ENCODE measurements at places on chromosomes 6 and 20.

- no peak for DNase-seq
Measured at GRCh38 chr6:139172151-139172550, 37.3 kb downstream of the HECA start.

- no peak for DNase-seq
Measured at GRCh38 chr6:113595911-113596376, 261.2 kb upstream of the MARCKS start.

- no peak for DNase-seq
Measured at GRCh38 chr6:51793393-51793792, 294.0 kb downstream of the PKHD1 start.

- DNase-seq: no peak
Measured at GRCh38 chr6:75331151-75331550, 46.6 kb upstream of the TMEM30A start.

GRCh38 chr6:75219263-75219662, 13.4 kb upstream of the COL12A1 start:
- DNase-seq: no peak

GRCh38 chr6:43746613-43747102, 23.4 kb upstream of the VEGFA start:
- no peak for DNase-seq

GRCh38 chr20:32538526-32538939, 46.6 kb downstream of the NOL4L start:
- DNase-seq: peak; percentile 58

DNA sequence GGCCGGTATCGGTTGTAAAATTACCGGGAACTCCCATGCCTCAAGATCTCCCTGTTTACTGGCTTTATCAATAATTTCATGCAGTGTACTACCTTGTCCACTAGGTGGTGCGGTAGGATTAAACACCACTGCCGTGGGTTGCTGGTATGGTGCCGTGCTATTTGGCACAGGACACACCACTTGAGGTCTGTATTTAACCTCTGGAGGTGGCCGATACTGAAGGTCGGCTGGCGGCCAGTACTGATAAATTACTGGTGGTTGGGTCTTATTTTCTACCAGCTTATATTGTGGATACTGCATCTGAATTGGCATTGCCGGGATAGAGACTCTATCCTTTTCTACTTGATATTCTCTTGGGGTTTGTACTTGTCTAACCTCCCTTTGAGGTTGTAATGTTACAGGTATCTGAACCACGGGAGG, 14.3 kb upstream of the PTCRA start:
- DNase-seq: peak; percentile 72

DNA sequence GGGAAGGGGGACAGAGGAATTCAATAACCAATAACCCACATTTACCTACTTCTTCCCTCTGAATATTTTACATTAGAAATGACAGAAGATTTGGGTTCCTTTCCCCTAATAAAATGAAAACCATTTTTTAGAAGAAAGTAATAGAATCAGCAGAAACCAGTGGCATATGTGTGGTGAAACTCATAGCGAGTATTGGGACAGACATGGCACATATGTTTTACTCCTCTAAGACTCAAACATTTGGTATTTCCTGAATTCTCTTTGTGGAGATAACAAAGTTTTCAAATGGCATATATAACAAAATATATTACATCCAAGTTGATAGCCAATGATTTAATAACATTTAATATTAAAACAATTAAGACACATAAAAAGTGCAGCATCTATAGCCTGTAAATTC, 12.9 kb upstream of the BEND3 start:
- no peak for DNase-seq

GRCh38 chr6:22152841-22153240, 144.0 kb downstream of the PRL start:
- DNase-seq: no peak

GRCh38 chr6:112202639-112203341, 51.6 kb downstream of the LAMA4 start:
- DNase-seq: no peak

- DNase-seq: no peak
Measured at GRCh38 chr6:157343732-157344131, 20.4 kb upstream of the TMEM242 start.

- DNase-seq: no peak
Measured at GRCh38 chr20:62845416-62846160, 16.0 kb downstream of the TCFL5 start.

DNA sequence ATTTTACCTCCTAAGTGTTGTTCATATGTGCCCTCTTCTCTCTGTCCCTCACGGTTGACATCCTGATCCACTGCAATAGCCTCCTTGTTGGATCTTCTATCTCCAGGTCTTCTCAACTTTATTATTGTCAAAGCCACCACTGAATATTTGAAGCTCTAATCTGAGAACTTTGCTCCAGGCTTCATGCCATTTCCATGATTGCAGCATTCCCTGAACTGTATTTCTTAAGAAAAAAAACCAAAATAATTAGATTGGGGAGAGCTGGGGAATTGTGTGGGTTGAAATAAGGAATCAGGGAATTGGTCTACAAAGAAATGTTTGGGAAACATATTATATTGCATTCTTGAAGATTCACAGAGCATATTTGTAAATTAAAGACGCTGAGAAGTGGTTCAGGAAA, 2.5 kb upstream of the STX7 start:
- no peak for DNase-seq

GRCh38 chr6:170444811-170445211, 108.3 kb downstream of the PSMB1 start:
- no peak for DNase-seq

GRCh38 chr6:84309336-84309735, 81.9 kb upstream of the CEP162 start:
- DNase-seq: no peak

GRCh38 chr6:10382322-10382721, 32.6 kb downstream of the TFAP2A start:
- DNase-seq: no peak

DNA sequence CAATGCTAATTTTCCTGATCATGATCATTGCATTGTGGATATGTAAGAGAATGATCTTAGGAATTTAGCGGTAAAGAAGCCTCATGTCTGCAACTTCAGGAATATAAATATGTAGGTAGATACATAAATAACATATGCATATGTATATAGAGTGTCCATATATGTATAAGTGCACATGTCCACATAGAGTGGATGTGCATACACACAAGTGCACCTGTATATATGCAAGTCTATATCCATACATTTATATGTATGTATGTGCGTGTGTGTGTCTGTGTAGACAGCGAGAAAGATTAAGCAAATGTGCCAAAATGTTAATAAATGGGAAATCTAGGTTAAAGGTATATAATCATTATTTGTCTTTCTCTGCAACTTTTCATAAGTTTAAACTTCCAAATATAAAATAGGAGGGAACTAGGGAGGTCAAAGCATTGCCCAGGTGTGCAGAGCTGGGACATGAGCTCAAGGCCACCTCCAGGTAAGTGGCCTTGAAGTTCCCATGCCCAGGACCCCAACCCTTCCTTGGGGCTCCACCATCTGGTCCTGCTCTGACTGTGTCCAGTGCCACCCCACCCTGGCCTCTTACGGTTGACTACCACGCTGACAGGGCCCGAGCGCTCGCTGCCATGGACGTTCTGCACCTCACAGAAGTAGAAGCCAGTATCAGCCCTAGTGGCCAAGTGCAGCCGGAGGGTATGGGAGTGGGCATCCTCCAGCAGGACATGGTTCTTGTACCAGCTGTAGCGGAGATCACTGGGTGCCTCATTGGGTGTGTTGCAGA, 9.6 kb downstream of the SIGLEC1 start:
- no peak for DNase-seq

DNA sequence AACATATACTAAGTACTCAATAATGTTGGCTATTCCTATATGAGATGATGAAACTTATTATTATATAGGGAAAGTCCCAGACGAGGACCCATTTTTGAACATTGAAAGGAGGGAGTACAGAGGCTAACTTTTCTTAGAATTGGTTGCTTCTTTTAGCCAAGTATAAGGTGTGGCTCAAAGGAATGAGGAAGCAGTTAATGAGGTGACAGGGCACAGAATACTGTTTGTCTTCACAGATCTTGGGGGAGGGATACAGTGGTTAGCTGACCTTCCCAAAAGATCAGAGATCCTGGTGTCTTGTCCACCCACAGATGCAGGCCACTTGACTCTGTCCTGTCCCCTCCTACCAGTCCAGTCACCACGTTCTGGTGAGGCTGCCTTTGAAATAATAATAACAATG, 67.8 kb upstream of the EPB41L1 start:
- DNase-seq: peak; percentile 62

- no peak for DNase-seq
Measured at GRCh38 chr6:8000636-8001035, 63.6 kb downstream of the BLOC1S5 start.

DNA sequence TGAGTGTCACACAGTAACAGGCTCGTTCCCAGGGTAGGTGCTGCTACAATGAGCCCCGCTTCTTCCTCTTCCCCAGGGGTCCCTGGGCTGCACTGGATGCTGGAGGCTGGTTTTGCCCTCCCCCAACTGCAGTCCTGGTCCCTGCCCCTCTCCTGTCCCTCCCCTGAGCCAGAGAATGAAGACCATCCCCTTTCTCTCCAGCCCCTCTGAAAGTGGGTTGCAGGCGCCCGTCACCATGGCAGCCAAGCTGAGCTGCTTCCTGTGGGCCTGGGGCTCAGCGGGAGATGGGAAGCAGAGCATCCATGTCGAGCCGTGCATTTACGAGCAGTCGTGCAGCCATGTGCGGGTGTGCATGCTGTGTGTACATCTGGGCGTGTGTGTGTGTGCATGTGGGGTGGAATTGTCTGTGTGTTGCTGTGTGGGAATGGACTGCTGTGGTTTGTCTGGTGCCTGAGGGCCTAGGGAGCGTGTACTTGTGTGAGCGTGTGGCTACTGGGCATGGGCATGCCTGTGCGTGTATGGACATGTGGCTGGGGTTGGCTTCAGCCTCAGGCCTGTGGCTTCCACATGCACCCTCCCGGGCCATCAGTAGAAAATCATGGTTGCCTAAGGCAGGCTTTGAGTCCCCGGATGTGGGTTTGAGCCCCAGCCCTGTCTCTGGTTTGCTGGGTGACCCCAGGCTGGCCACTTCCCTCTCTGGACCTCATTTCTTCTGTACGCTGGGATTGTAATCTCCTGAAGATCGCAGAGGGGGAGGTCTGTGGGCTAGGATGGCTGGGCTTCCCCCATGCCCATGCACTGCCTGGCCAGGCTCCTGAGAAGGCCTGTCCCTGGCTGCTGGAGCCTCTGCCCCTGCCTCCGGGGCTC, 48.8 kb downstream of the SRC start:
- DNase-seq: no peak

- DNase-seq: no peak
Measured at GRCh38 chr20:10710991-10711775, 37.4 kb upstream of the JAG1 start.

DNA sequence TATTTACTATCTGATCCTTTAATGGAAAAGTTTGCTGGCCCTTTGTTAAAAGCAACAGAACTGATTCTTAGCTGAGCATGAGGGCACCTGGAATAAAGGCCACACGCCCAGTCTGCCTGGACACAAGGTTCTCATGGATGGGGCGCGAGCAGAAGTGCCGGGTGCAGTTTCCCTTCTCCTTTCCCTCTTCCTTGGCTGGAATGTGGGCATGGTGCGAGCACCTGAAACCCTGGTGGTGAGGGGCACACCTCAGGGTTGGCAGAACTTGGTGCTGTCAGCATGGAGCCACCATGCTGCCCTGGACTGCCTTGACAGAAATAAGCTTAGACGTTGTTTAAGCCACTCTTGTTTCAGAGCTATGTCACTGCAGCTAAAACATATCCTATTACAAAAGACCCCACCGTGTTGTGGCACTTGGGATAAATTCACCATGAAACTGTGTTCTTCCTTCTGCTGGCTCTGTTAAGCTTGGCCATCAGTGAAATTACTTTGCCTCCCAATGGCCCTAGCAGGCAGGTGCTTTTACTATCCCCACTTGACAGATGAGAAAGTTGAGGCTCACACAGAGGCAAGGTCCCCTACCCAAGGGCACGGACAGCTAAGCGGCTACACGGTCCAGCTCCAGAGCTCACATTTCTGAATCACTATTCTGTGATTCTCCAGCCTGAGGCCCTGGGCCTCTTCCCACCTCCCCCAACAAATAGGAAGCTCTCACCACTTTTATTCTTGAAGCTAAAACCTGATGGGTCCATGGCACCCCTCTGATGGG, 115.9 kb downstream of the PREX1 start:
- DNase-seq: no peak

DNA sequence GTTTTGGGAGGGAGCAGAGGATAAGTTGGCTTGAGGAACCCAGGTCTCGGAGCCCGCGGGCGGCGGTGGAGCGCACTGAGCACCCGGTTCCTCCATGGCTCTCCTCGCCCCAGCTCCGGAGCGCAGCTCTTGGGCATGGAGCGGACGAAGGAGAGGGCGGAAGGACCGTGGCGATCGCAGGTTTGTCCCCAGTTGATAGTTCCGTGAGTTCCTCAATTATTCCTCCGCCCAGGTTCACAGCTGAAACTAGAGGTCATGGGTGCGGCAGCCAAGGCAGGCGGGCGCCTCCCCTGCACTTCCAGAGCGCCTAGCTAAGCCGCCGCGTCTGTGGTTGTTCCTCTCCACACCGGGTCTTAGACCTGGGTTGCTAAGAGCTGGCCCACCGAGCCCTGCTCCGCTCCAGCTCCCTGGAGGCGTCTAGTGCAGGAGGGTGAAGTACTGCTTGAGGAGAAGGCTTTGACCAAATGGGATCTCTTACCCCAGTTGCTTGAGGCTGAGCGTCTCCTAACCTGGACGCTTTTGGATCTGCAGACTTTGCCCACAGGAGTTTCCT, at the start of gene HTR1B:
TSS of gene HTR1B (minus strand) at position 184 of the 553 bp plus-strand sequence. CDS start at position 96, 88 bp downstream.
- no peak for DNase-seq

- DNase-seq: peak; percentile 84
Measured at GRCh38 chr20:49964964-49965780, 17.6 kb upstream of the SNAI1 start.

DNA sequence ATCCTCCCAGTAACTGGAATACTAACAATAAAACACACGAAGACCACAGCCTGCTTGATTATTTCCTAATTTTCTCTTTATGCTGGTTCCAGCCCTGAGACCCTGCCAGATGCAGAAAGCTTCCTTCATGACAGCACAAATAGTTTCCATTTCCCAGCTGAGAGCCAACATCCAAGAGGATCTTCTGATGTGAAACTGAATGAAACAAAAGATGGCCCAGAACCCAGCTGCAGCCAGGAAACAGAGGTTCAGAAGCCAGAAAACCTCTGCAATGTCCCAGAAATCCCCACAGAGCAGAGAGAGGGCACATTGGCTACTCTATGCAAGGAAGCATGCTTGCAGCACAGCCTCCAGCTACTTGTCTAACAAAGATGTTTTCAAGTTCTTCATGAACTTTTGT, 61.8 kb upstream of the PLEKHG1 start:
- no peak for DNase-seq

GRCh38 chr6:38316099-38316868, 323.4 kb downstream of the BTBD9 start:
- DNase-seq: no peak

DNA sequence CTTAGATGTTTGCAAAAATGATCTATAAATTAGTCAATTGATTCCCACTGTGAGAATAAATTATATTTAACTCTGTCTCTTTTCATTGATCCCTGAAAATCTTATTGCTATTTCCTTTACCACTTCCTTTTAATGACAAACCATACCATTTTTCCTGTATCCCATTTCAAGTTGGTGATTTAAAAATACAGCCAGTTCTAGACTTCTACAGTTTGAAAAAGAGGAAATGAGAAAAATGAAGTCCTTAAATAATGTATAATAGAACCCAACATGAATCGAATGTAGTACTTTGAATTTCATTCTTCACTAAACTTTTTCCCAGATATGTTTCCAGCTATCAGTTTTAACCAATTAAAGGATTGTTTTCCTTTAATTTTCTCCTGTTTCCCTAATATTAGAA, 29.5 kb upstream of the SDHAF4 start:
- no peak for DNase-seq

GRCh38 chr20:34570859-34571306, 12.4 kb downstream of the MAP1LC3A start:
- no peak for DNase-seq

Data from urothelium cell line (cell line).